T follicular helper cell (primary cell): ENCODE measurements at places on chromosomes 2 and 18.
A peak's percentile ranks its signal among the peaks of the same experiment; 100 is the strongest.

DNA sequence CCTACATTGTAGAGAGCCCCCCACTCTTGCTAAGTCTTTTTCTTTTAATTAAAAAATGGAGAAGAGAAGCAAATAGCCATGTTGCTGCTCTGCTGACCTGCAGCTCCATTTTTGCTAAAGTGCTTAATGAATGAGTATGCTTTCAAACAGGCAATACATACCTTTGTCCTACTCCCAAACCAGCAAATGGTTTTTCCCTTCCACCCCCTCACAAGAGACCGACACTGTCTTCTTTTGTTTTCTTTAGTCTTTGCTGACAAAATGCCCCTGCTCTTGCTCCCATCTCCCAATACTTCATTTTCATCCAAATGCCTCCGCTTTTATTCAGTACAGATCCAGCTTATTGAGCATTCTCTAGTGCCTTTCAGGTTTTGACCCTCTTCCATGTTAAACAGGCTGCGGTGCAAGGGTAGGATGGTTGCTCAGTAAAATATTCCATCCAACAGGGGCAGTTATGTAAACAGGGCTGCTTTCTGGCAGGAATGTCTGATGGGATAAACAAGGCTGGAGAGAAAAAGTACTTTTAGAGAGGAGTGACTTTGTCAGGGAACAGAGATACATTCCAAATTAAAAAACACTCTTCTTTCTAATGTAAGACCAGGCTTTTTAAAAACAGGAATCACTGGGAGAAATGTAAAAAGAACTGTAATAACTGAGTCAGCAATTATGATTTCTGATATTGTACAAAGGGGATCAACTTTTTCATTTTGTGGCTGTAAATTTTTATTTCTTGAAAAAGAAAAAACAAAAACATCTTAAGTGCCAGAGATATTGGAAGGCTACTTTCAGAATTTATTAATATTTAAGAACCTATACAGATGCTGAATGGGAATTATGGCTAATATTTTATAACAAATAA, 136.8 kb downstream of the MEP1B start:
- DNase-seq: no peak

DNA sequence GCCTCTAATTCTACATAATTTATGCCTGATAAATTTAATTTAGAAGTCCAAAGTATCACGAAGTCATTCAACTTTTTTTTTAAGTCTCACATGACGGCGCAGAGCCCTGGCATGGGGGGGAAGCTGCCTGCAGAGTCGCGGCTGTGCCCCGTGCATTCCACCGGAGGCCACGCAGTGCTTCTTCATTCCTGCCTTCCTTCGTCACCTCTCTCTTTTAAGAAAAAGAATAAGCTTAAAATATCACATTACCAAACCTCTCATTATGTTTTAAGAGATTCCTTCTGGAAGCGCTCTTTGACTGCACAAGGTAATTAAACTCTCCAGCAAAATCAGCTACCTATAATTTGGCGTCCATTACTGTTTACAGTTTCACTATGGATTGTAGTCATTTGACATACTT, 20.3 kb upstream of the KIDINS220 start:
- DNase-seq: no peak

GRCh38 chr2:71536226-71536671, 82.9 kb downstream of the DYSF start:
- DNase-seq: no peak

GRCh38 chr2:197079414-197079813, 152.9 kb upstream of the PGAP1 start:
- DNase-seq: no peak

DNA sequence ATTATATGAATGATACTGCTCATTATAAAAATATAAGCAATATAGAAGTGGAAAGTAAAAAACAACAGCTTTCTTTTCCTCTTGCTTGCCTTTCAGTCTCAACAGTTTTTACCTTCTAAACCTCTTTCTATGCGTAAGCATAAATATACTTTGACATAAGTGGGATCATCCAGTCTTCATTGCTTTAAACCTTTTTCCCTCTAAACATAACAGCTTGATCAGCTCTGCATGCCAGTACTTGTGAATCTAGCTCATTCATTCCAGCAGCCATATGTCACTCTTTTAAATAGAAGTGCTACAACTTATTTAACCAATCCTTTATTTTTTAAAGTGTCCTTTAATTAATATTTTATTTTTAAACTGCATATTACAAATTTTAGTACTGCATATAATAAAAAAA, 88.1 kb downstream of the TTC27 start:
- no peak for DNase-seq

- no peak for DNase-seq
Measured at GRCh38 chr2:207296265-207296948, 130.7 kb upstream of the KLF7 start.

GRCh38 chr2:219475697-219476651, 22.7 kb upstream of the GMPPA start:
- DNase-seq: peak; percentile 34
